ENCODE measurements at places on chromosomes 6 and 20.

DNA sequence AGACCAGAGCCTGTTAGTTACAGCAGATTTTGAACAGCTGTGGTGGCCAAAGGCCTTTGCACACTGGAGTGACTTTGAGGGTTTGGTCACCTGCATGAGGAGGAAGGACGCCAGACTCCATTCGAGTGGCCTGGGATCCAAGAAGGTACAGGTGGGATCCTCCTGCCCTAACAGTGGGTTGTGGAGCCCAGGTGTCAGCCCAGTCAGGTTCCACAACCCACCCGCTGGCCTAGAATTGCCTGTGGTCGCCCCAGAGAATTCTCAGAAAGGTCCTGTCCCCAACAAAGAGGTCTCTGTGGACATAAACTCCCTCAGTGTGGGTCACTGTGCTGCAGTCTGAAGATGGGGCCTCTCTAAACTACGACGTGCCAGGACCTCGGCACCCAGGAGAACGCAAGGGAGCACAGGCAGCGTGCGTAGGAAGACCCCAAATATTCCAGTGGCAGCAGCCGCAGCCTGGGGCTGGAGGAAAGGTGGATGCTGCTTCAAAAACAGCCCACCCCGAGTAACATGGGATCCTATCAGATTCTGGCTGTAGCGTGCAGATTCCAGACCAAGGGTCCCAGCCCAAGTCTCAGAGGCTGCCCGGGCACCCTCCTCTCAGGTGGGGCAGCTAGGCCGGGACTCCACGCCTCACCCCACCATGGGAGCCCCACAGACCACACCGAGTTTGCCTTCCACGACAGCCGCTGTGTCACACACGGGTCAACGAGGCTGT lies 16.0 kb downstream of the ACSS1 start:
- H3K36me3 ChIP-seq: no peaks in the 10 kb centered on the region
- peaks cover 8% of the 10 kb centered on the region for H3K27me3 ChIP-seq
- no peak overlapping the region for H3K4me3 ChIP-seq
- peaks cover 13% of the 10 kb centered on the region for H3K4me1 ChIP-seq
- no peak for DNase-seq

DNA sequence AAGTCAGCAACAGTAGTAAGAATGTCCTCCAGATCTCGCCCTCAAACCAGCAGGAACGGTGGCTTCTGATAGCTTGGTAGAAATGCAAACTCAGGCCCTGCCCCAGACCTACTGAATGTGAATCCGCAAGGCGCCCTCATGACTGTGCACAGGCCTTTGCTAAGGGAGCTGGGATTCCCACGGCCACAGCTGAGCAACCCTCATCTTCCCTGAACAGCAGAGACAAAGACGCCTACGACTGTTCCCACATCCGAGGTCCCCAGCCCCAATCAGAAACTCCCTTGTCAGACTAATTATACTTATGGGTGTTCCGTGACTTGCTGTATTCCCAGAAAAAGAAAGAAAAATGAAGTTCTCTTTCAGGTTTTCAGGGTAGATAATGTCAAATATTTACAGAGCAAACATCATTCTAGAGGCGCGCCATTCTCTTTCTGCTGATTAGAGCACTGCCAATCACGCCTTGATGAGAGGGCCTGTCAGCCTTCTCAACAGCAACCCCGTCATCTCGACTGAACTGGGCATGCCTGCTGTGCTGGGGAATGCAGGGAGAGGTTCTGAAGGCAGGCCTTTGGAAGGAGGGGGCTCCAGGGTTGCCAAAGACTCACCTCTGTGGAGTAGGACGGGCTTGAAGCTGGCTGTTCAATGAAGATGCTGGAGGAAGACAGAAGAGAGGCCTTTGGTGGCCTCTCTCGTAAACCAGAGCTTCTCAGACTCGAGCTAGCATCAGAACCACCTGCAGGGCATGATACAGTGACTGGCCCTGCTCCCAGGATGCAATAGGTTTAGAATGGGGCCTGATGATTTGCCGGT lies 79.9 kb downstream of the ZNF217 start:
- peaks cover 9% of the 10 kb centered on the region for H3K27me3 ChIP-seq
- H3K4me3 ChIP-seq: no peak overlapping the region
- H3K36me3 ChIP-seq: no peaks in the 10 kb centered on the region

DNA sequence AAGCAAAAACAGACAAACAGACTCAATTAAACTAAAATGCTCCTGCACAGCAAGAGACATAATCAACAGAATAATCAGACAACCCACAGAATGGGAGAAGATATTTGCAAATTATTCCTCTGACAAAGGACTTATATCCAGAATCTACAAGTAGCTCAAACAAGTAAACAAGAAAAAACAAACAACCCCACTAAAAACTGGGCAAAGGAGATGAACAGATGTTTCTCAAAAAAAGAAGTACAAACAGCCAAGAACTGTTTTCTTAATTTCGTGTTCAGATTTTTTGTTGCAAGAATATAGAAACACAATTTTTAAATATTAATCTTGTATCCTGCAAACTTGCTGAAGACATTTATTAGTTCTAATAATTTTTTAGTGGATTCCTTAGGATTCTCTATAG lies 274.1 kb downstream of the BCKDHB start:
- no peak overlapping the region for H3K4me3 ChIP-seq
- peaks cover 2% of the 10 kb centered on the region for H3K36me3 ChIP-seq
- H3K27ac ChIP-seq: no peak overlapping the region
- no peak for DNase-seq

DNA sequence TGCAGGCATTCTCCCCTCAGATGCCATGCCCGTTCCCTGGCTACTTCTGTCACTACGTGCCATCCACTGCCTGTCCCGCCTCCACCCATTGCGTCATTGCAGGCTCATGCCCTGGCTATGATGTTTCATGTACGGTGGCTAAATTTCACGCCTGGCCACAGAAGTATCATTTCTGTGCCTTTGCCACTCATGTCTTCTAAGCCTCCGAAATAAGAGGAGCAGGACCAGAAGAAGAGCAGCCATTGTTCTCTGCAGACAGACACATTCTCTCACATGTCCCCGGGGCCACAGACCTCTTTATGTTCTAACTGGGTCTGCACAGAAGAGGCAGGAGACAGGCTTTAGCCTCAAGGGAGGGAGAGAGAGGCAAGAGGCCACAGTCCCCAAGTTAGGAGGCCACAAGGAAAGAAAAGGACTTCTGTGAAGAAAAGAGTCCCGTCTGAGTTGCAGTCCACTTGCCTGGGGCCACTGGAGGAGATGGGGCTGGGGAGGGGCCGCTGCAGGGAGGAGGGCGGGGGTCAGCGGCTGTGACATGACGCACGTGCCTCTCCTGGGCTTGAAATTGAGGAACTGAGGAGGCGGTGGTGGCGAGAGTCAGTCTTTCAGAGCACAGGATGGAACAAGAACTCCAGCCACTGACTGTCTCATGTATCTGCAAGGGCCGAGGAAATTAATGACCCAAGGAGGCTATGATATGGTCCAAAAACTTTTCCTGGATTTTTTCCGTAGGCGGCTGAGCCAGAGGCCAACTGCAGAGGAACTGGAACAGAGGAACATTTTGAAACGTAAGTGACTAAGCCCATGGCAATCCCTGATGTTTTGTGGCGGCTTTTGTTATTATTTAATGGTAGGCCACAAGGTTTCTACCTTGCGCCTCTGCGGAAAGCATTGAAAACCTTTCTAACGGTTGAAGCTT lies 55.9 kb downstream of the TBC1D7 start:
- H3K27ac ChIP-seq: no peak overlapping the region
- peaks cover 23% of the 10 kb centered on the region for H3K4me1 ChIP-seq
- H3K4me3 ChIP-seq: no peak overlapping the region

DNA sequence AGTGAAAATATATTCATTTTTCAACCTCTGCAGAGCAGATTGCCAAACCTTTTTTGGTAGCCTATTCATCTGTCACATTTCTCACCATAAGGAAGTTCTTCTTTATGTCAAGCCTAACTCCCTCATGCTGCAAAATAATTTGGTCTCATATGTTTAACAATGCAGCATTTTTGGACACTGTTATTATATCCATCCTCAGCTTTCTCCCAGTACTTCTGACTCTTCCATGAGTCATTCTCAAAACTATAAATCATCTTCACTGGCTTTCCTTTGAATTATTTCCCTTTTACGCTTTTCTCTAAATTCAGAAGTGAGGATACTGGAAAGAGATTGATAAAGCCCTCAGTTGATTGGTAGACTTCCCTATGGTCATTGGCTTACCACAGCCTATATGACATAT lies 192.2 kb downstream of the TPBG start:
- peak; percentile 40 for DNase-seq
- no peak overlapping the region for H3K4me3 ChIP-seq
- H3K36me3 ChIP-seq: no peaks in the 10 kb centered on the region
- peaks cover 2% of the 10 kb centered on the region for H3K27me3 ChIP-seq
- peaks cover 19% of the 10 kb centered on the region for H3K4me1 ChIP-seq

- no peaks in the 10 kb centered on the region for H3K27me3 ChIP-seq
- peak overlapping the region; percentile 81 for H3K4me3 ChIP-seq
- peak overlapping the region; percentile 84 for H3K27ac ChIP-seq
- no peaks in the 10 kb centered on the region for H3K36me3 ChIP-seq
Measured at GRCh38 chr6:163531122-163531521, 116.6 kb downstream of the QKI start.

DNA sequence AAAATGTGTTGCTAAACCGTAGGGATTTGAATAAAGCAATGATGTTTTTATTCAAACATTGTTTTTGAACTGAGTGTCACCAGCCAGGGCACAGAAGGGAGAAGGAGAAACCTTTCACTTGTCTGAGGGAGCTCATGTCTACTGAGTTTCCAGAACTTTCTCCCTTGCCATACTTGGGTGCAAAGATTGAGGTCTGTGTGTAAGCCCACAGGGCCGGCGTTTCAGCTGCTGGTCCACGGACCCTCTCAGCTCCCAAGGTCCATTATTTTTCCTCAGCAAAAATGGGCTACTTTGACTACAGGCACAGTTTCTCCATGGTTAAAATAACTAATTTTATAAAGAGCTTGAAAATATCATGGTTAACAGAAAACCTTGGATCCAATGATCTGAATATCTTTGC lies 32.6 kb downstream of the PSMG4 start:
- H3K27me3 ChIP-seq: peaks cover 32% of the 10 kb centered on the region
- no peak overlapping the region for H3K27ac ChIP-seq
- H3K36me3 ChIP-seq: no peaks in the 10 kb centered on the region
- H3K4me1 ChIP-seq: no peaks in the 10 kb centered on the region

- DNase-seq: no peak
- H3K4me3 ChIP-seq: no peak overlapping the region
- no peaks in the 10 kb centered on the region for H3K36me3 ChIP-seq
- no peak overlapping the region for H3K27ac ChIP-seq
- H3K4me1 ChIP-seq: peaks cover 20% of the 10 kb centered on the region
Measured at GRCh38 chr20:48618631-48619030, 209.2 kb downstream of the PREX1 start.

GRCh38 chr6:168782187-168782751 lies 341.3 kb downstream of the SMOC2 start:
- no peak overlapping the region for H3K4me3 ChIP-seq
- H3K27ac ChIP-seq: no peak overlapping the region
- no peaks in the 10 kb centered on the region for H3K27me3 ChIP-seq

- peaks cover 9% of the 10 kb centered on the region for H3K4me1 ChIP-seq
- no peaks in the 10 kb centered on the region for H3K36me3 ChIP-seq
- H3K27me3 ChIP-seq: peaks cover 7% of the 10 kb centered on the region
Measured at GRCh38 chr20:2280082-2280481, 15.7 kb upstream of the TGM3 start.

DNA sequence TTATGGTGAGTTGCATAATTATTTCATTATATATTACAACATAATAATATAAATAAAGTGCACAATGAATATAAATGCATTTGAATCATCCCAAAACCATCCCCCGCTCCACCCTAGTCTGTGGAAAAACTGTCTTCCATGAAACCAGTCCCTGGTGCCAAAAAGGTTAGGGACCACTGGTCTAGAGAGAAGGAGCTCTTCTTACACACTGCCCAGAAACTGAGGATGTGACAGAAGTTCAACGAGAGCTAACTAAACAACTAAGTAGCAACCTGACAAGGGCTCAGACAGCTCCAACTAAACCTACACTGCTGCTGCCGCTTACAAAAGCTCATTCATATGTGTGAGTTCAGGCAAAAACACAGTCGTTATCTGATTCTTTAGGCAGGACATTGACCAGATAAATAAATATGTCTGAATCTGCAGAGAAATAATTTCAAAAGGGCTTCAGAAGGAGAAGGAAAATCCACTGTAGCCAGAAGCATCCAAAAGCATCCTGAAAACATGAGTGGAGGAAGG lies 125.9 kb downstream of the ATXN1 start:
- 0 out of 2 replicates have a peak overlapping the region, but pooled peaks have one; percentile 32 for H3K27ac ChIP-seq
- H3K36me3 ChIP-seq: peaks cover 7% of the 10 kb centered on the region
- DNase-seq: no peak
- H3K27me3 ChIP-seq: no peaks in the 10 kb centered on the region

GRCh38 chr6:75377386-75377785 lies 92.8 kb upstream of the TMEM30A start:
- no peak overlapping the region for H3K4me3 ChIP-seq
- peaks cover 7% of the 10 kb centered on the region for H3K27me3 ChIP-seq
- H3K27ac ChIP-seq: no peak overlapping the region
- no peak for DNase-seq

GRCh38 chr20:16362642-16363041 lies 210.6 kb downstream of the KIF16B start:
- H3K36me3 ChIP-seq: no peaks in the 10 kb centered on the region
- H3K27ac ChIP-seq: no peak overlapping the region
- H3K4me1 ChIP-seq: no peaks in the 10 kb centered on the region
- no peak for DNase-seq

DNA sequence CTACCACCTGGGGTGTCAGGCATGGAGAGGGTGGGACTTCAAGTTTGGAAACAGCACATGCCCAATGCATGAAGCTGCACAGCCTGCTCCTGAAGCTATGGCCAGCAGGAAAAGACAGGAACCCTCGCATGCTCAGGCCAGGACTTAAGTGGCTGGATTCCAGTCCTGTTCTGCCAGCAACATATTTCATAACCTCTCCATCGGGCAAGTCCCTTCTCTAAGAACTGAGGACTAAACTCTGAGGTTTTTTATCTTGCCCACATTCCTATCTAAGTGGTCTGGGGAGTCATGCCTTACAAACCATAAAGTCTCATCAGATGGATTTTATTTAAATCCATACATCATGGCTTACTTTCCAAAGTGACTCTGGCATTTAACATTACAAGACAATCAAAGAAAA lies 27.5 kb upstream of the AGPAT4 start:
- peak; percentile 38 for DNase-seq
- H3K36me3 ChIP-seq: no peaks in the 10 kb centered on the region
- H3K27ac ChIP-seq: no peak overlapping the region
- H3K4me3 ChIP-seq: no peak overlapping the region

DNA sequence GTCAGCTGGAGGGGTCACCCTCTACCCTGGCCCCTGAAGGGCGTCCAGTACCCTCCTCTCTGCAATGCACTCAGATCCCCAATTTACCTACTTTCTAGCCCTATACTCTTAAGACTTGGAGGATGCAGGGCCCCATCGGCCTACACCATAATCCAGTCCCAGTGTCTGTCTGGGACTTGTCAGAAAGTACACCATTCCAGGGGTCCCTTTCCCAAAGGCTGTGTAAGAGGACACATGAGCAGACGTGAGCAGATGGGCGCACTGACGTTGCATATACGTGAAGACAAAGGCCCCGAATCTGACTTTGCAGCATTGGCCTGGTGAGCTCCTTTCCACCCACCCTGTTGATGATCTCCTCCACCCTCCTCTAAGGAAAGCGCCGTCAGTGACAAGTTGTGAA lies 20.9 kb upstream of the SMOC2 start:
- H3K27me3 ChIP-seq: peaks cover 1% of the 10 kb centered on the region
- no peak for DNase-seq
- H3K36me3 ChIP-seq: no peaks in the 10 kb centered on the region
- H3K4me1 ChIP-seq: no peaks in the 10 kb centered on the region
- no peak overlapping the region for H3K27ac ChIP-seq
